ENCODE measurements at places on chromosomes 12 and 14.

GRCh38 chr12:70741256-70741655, 104.0 kb upstream of the PTPRB start:
- peak; percentile 9 for DNase-seq

- no peak for DNase-seq
These were observed 45.3 kb upstream of the MTERF2 start for GRCh38 chr12:107032266-107032665.

GRCh38 chr12:65560286-65560685, 264.0 kb upstream of the HMGA2 start:
- DNase-seq: no peak

DNA sequence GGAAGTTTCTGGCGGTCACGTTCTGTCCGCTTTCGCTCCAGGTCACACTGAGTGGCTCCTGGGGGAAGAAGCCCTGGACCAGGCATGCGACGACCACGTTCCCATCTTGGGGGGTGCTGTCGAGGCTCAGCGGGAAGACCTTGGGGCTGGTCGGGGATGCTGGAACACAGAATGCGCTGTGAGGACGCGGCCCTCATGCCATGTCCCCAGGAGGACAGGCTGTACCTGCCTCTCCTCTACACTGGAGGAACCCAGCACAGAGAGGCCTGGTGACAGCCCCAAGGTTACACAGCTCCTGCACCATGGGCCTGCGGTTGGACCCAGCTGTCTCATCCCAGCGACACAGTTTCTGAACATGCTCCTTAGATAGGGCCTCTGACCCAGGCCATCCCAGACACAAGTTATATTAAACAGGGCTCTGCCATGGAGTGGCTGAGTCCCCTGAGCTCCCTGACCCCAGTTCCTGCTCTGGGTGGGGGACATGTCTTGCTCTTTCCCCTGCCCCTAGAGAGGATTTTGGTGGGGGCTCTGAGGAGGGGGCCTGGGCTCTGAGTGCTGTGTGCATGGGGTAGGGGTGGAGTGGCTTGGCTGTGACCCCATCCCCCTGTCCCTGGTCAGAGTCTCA, 62.0 kb downstream of the TMEM121 start:
- no peak for DNase-seq

GRCh38 chr12:75482646-75483045, 2.1 kb downstream of the GLIPR1 start:
- DNase-seq: no peak

GRCh38 chr12:27493260-27493940, 30.6 kb upstream of the PPFIBP1 start:
- no peak for DNase-seq

DNA sequence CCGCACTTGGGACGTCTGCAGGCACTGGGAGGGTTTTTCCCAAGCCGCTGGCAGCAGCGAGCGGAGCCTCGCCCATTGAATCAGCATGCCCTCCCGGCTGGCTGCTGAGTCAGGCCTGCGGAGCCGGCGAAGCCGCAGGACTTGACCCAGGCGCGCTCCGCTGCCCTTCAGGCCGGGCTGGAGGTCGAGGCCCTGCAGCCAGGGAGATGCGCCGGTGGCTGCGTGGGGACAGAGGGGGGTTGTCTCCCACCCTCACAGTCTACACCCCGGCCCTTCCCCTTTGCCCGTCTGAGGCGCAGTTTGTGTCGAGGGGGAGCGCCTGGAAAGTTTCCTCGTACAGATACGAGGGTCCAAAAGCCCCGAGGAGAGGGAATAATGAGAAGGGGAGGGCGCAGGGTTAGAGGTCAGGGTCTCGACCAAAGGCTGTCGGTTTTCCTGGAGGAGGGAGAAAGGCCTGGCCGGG, 759 bp upstream of the KLC1 start:
- peak; percentile 82 for DNase-seq

- no peak for DNase-seq
These were observed 24.2 kb upstream of the LRRC9 start for GRCh38 chr14:59895721-59896120.

DNA sequence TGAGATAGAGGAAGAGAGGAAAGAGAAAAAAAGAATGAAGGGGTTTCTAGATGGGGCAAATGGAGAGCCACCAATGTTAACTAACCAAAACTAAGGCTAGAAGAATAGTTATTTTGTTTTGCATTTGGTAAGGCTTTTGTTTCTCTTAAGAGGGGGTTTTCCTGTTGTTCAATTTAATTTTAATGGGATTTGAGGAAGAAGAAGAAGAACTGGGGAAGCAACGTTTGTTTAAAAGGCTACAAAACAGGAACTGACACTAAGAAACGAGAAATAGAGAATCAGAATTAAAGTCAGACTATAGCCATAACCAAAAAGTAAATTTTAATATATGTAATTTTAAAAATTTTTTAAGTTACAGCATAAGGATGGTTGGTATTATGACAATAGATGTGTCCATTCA, 13.7 kb downstream of the TXNDC16 start:
- no peak for DNase-seq

DNA sequence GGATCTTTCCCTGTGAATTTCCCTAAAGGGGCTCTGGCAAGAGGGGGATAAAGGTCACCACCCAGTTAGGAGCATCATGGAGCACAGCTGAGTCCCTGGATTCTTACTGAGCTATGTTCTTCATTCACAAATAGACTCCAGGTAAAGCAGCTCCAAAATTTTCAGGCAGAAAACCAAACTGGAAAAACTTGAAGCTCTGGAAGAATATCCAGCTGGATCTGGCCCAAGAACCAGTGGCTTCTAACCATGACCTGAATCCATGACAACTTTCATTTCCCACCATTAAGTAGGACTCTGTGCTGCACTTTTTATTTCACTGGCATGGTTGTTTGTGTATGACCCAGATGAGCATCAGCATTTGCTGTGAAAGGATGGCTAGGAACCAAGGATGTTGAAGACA, 180.4 kb upstream of the FKBP4 start:
- no peak for DNase-seq

- no peak for DNase-seq
These were observed 210.2 kb downstream of the FUT8 start for GRCh38 chr14:65622703-65623102.

DNA sequence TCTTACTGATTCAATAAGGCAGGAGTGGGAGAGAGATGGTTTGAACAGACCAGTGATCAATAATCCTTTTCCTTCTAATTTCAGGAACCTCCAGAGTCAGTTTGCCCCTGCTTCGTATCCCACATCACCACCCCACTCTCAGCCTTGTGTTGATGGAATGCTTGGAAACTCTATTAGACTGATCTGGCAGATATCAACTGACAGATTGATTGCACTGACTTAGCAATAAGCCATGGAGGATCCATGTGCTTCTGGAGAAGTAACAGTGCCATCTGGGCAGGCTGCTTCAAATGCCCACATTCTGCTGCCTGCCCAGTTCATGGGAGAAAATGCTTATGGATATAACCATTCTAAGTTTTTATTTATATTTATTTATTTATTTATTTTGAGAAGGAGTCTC, 218.0 kb downstream of the SLC2A13 start:
- no peak for DNase-seq

DNA sequence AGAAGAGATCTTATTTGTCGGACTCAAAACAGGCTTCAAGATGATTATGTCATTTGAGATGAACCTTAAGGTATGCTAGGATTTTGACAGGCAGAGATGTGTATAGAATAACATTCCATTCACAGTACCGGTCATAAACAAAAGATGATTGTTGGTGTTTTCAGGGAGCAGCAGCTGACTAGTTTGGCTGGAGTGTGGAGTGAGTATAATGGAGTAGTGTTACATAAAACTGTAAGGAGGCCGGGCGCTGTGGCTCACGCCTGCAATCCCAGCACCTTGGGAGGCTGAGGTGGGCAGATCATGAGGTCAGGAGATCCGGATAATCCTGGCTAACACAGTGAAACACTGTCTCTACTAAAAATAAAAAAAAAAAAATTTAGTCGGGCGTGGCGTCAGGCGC, 23.9 kb downstream of the SERPINA10 start:
- DNase-seq: no peak

- no peak for DNase-seq
These were observed 14.9 kb upstream of the RESF1 start for GRCh38 chr12:31944299-31944698.

DNA sequence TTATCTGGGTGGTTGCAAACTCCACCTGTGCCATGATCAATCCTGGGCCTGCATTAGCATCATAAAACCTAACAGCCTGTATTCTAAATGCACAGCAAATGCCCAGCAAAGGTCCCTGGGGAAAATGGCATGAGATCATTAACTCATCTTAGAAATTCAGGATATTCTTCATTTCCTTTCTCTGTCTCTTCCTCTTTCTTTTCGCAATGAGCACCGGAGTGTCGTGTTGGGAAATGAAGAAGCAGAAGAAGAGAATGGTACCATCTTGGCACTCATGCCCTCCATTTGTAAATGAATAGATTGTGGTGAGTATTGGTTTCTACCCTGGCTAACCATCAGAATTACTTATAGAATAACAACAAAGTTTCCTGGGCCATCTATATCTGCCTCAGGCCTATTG, 193.6 kb downstream of the GALC start:
- DNase-seq: no peak

DNA sequence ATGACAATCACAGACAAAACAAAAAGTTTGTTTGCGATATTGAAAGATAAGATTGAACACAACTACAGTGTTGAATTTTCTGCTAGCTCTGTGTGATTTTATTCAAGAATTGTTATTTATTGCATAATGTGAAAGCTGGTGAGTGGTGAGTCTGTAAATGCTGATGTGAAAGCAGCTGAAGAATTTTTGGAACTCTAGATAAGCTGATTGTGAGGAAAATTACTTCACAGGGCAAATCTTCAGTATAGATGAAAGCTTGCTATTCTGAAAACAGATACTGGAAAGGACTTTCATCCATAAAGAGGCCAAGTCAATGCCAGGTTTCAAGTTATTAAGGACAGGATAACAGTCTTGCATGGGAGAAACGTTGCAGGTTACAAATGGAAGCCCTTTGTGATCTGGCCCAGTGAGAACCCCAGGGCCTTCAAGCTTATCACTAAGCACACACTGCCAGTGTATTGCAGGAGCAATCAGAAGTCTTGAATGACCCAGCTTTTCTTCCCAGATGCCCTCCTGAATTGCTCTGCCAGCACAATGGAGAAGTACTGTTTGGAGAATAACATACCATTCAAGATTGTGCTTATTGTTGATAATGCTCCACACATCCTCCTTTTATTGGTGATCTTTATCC, 153.7 kb downstream of the PCNX1 start:
- peak; percentile 30 for DNase-seq

- DNase-seq: no peak
These were observed 68.0 kb downstream of the WNK1 start for GRCh38 chr12:820336-820735.

- DNase-seq: peak; percentile 14
These were observed 114.8 kb downstream of the MON2 start for GRCh38 chr12:62581288-62582064.

DNA sequence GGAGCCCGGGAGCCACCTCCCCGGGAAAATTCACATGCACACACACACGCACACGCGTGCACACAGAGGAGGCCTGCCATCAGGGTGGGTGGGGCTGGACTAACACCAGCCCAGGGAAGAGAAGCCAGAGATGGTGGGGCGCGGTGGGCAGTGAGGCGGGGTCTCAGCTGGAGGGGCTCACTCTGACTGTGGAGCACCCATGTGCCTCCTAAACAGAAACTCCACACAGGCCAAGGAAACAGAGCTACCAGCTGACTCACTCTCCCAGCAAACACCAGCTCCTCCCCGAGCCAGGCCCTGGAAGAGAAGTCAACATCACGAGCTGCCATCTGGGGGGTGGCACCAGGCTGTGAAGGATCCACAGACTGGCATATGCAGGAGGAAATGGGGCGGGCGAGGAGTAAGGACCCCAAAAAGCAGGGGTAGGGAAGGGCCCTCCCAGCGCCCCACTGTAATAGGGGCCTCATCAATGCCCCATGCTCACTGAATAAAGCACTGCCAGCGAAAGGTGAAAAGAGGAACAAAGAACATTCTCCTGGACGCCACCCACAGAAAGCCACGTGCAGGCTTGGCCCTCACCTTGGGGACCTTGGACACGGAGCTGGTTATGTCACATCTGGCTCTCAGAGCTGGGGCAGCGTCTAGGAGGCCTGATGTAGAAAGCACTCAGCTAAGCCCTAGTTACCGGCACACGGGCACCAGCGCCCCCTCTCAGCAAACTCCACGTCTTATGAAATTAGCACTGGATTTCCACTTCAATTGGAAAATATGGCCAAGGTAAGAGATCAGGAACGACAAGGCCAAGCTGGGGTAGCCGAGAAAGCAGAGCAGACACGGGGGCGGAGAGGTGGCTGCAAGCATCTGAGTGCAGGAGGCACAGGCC, 8.4 kb upstream of the INF2 start:
- DNase-seq: peak; percentile 83

- no peak for DNase-seq
These were observed 39.9 kb downstream of the TBC1D30 start for GRCh38 chr12:64864319-64864718.

DNA sequence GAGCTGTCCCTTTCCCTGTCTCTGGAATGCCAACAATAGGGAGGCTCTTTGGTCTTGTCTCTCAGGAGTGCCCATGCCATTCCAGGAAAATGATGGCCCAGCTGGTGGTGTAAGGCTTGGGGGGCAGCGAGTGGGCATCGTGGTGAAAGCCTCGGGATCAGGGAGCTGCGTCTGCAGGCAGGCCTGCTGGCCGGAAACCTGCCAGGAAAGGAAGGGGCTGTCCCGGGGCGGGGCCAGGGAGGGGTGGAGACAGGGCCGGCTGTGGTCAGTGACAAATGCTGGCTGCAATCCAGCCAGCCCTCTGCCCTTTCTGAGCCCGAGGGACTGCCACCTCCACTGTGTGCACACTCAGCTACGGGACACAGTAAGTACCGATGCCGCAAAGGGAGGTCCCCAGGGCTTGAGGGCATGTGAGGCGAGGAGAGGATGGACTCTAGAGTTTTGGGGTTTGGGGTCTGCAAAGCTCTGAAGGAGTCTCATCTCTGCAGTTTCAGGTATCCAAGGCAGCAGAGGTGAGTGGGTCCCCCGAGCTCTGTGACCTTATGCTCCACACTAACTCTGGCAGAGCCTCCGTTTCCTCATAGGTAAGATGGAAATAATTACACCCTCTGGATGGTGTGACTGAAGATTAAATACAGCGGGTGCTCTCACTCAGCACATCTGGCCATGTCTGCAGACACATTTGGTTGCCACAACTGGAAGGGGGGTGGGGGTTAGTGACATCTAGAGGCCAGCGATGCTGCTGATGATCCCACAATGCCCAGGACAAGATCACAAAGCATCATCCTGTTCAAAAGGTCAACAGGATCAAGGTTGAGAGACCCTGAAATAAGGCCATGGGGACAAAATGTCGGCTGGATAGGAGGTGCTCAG, at the start of gene SERPINA5:
TSS of gene SERPINA5 (plus strand) at position 300 of the 873 bp plus-strand sequence. CDS start 5,937 bp downstream, outside the sequence.
- no peak for DNase-seq
